Spinal cord (tissue), 10 donors: ENCODE measurements at places on chromosomes 6 and 20. TPM values are rescaled to one million over a fixed set of nuclear protein-coding genes. Genes with fewer than 3 reads are reported as not detected.

Gene GPR63
- total RNA-seq = 2.6 TPM

DNA sequence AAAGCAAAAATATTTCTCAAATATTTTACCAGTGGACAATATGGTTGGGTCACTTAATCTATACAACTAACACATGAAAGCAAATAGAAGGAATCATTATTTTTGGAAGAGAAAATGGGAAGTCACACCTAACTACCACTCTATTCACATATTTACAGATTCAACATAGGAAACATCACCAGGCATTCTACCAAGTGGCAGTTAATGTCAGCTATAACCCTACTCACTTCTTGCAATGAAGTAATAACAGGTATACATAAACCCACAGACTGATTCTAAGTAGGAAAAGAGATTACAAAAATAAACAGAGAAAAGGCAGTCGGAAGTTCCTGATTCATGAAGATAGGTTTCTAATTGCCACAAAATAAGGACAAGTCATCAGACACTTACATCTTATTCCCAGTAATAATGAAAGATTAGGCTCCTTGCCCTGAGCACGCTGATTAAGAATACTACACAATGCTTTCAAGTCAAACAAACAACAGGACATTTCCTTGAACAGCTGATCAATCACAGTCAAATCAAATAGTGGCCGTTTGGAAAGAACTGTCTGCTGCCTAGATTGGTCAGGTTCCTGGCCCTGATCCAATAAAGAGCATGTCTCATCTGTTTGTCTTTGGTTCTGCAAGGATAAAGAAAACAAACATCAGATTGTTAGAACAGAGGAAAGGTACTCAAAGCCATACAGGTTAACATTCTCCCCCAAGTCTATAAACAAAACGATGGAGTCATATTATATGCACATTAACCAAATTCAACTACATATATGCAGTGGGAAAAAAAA is 79.2 kb upstream of the PLN start:
- no peak for DNase-seq

- no peak for DNase-seq
These were observed 37.7 kb upstream of the CENPW start for GRCh38 chr6:126302191-126302590.

GRCh38 chr6:166848979-166849748 is 107.2 kb downstream of the RNASET2 start:
- no peak for DNase-seq

- DNase-seq = no peak
These were observed 146.2 kb downstream of the VEGFA start for GRCh38 chr6:43915986-43916923.

DNA sequence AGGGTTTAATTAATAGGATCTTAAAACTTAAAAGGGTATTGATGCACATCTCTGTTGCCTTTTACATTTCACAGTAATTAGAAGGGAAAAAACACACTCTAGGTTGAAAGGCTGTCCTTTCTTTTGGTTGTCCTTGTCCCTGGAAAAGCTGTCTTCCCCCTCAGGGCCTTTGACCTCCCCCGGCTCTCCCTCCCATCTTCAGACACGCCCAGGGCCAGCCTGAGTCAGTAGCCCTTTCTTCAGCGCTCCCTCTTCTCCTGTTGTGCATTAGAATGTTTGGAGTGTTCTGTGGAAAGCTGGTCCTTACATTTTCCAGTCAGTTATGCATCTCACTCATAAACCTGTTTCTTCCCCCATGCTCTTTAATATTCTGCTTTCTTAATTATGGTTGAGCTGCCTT is 157.0 kb downstream of the MTHFD1L start:
- no peak for DNase-seq
